ENCODE measurements at places on chromosomes 13 and 19.

DNA sequence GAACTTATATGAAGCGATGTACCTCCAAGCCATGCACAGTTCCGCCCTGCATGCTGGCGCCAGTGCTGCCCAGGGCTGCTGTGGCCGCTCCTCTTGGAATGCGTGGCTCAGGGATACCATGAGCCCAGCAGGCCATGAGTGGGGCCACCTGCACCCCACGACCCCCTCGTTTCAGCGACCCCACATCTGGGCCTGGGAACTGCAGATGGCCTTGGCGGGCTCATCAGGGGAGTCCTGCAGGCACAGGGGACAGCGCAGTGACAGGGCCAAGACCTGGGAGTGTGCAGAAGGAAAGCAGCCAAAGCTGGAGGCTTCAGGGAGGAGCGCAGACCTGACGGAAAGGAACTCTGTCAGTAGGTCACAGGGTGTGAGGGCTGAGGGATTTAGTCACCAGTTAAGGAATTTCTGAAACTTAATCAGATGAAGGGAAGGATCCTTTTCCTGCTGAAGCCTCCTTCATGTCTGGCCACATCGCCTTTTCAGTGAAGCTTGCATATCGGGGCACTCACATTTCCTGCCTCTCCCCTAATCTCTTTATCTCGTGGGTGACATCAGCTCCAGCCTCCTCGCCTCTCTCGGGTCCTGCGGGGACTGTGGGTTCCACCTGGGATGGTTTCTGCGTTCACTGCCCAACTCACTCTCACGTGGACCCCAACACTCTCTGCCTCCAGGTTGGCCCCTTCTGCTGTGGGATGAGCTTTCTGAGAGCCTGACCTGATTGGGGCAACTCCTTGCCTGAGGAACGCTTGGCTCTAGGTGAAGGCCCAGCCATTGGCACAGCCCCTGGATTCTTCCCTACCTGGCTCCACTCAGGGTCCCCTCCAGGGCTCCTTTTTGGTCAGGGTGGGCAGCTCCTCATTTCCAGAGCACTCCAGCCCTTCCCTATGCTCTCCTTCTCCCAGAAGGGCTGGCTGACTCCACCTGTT is 123.5 kb downstream of the CRYL1 start:
- no peak for DNase-seq

DNA sequence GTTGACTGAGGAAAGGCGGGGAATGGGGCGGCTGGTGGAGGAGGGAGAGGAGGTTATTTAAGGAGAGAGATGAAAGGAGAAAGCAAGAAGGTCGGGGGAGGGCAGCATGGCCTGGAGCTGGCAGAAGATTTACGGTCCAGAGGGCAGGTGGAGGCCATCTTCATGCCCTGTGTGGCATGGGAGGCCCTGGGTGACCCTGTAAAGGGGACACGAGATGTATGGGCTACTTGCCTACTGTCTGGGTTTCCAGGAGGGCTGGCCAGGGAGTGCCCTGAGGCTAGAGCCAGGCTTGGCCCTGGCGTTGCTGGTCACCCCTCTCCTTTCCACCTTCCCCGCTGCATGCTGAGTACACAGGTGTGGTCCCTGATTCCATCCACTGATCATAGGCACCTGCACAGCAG is 6.1 kb downstream of the WTIP start:
- no peak for DNase-seq

DNA sequence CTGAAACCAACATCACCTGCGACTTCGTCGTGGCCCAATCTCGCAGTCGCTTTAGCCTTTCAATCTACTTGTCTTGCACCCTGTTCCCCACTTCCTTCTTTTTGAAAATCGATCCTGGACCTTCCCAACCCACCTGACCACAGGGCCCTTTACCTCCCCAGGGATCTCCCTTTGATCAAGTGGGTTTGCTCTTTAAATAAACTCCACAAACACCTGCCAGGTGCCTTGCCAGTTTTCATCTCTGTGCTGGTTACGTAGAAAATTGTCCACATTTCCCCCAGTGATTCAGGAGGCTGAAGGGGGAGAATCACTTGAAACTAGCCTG is 14.5 kb upstream of the RAB20 start:
- no peak for DNase-seq

DNA sequence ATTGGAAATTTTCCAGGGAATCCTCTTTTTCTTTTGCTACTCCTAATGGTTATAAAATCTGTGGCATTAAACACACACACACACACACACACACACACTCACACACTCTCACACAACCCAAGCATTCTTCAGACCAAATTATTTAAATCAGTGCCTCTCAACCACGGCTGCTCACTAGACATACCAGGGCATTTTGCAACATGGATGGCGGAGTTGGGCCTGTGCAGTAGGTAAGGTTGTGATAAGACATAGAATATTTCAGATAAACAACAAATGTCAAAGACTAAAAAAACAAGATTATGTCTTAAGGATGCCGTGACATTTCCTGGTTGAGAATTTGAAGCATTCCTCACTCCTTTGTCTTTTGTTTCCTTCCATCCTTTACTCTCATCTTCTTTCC is 443.1 kb downstream of the MYO16 start:
- DNase-seq = no peak

GRCh38 chr13:34179481-34179880 is 361.5 kb downstream of the RFC3 start:
- no peak for DNase-seq

Data from renal cortex interstitium (tissue), 15 donors.